Astrocyte of the cerebellum (primary cell): ENCODE measurements at places on chromosomes 11 and 22.
A peak's percentile ranks its signal among the peaks of the same experiment; 100 is the strongest.

GRCh38 chr11:104043678-104044239 lies 7.3 kb downstream of the DDI1 start:
- DNase-seq, result no peak

DNA sequence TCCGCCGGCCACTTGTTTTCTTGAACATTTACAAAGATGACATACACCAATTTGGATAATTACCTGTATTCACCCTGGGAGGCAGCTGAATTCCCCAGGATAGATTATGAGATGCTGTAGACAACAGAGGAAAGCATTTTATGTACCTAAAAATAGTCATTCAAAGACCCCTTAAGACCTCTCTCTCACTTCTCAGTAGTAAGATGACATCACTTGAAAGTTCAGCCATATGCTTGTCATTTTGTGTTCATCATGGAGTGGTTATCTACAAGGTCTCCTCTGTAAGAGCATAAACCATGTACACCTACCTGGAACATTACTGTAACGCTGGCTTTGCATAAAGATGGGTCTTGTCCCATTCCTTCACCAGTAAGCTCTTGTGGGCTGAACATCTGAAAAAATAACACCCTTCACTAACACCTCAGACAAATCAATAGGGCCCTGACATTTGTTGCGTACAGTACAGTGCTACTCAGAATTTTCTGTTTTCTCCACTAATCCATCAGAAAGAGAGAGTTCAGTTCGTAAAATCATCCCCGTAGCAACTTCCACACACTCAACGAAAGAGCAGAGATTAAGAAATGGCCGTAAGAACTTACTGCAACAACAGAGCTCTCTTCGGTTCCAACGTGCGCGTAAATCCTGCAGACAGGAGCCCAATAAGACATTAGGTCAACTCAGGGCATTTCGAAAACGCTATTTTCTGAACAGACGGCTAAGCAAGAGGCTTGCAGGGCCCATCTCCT lies 15.6 kb upstream of the WDR74 start:
- no peak for DNase-seq

DNA sequence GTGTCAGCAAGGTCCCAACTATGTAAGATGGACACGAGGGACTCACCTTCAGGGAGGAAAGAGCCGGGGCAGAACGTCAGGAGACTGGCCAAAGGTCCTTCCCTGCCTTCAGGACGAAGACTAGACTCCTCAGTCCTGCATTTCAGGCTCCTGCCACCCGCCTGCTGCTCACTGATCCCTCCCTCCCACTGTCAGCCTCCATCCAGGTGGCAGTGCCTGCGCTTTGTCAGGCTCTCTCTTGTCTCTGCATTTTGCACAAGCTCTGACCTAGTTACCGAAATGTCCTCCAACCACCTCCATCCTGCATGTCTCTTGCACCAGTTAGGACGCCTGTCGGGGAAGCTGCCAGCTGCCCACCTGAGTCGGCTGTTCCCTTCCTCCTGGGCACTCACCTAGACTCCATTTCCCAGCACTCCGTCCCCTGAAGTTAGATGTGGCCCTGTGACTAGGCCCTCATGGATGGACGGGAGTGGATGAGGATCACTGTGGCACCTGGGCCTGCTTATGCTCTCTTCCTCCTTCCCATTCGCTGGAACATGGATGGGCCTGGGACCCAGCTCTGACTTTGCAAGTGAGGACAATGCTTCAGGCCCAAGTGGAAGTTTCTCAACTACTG lies 8.0 kb downstream of the B3GNT6 start:
- DNase-seq, result no peak

GRCh38 chr22:37633625-37634416 lies 5.6 kb upstream of the SH3BP1 start:
- peak; percentile 43 for DNase-seq

GRCh38 chr22:44442186-44442815 lies 55.7 kb downstream of the RTL6 start:
- no peak for DNase-seq
